Brain (organoid and tissue), 16 donors: ENCODE measurements at places on chromosomes 3 and 15. TPM values are rescaled to one million over a fixed set of nuclear protein-coding genes. Genes with fewer than 3 reads are reported as not detected.

- DNase-seq, result no peak
These were observed 15.6 kb downstream of the CLDN1 start for GRCh38 chr3:190306513-190307163.

DNA sequence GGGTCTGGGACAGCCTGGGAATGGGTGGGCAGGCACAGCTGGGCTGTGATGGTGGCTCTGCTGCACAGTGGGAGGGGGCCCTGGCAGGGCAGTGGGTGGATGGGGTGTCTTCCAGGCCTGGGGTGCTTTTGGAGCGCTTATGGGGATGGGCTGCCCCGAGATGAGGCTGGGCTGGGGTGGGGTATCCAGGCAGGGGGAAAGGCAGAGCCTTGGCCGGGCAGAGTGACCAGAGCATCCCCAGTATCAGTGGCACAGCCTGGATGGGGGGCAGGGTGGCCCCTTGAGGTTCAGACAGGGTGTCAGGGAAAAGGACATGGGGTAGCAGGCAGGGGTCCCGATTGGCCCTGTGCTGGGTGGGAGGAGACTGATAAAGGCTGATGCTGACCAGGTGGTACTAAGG lies 26.6 kb downstream of the HDAC11 start:
- DNase-seq, result no peak

The GUCA1C gene
- not detected for polyA plus RNA-seq

The LRRC34 gene
- 2.9 TPM for polyA plus RNA-seq

The DAPK2 gene
- 5.1 TPM for polyA plus RNA-seq
